ENCODE measurements at places on chromosomes 1 and 21.

DNA sequence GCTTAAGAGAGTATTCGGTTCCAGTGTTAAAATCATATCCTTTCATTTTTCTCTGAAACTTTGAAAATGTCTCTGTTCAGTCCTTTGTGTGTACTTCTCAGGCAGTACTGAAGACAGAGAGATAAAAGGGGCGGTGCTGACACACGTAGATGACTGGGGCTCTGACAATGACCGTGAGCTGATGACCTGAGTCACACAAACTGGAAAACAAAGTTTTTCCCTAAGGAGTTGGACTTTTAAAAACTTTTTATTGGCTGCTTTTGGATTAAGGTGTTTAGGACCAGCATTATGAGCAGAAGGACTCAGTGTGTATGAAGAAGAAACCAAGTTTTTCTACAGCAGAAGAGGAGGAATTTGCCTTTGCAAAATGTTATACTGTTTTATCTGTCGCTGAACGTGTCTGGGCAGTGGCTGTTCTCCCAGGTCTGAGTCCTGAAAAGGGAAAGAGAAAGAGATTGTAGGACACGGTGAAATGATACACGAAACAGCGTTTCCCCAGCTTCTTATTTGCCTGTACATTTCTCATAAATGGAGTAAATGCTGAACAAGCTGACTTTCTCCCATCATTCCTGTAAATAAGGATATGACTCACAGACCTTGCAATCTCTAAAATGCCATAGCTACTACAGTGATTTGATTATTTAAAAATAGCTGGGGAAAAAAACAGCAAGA is 51.5 kb downstream of the MAP3K7CL start:
- DNase-seq = peak; percentile 79

DNA sequence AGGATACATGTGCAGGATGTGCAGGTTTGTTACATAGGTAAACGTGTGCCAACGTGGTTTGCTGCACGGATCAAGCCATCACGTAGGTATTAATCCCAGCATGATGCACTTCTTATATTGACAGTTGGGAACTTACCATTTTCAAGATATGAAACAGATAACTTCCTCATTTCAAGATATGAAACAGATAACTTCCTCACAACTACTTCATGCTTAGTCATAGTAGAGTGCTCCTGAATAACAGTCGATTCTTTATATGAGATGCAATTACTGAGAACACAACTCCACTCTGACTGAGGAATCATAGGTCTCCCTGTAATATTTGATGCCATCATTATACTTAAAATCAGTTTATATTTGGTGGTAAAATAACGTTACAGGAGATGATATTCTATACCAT is 1124.3 kb downstream of the AMY1C start:
- no peak for DNase-seq

DNA sequence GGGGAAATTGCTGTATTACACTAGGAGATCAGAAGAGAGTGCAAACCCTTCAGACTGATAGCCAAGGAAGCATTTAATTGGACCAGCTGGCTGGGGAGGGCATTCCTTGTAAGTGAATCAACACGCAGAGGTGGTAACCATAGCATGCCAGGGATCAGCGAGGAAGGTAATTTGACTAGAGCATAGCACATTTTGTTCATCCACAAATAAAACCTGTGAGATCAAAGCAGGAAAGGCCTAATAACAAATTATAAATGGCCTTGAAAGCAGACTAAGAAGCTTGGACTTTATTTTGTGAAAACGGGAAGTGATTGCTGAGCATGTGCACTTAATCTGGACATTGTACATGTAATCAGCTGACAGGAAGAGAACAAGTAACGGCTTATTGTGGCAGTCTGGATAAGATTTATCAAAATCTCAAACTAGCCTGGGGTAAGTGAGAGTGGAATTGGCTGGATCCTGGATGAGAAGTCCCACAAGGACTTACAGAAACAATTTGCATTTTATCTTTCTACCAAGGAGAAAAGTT is 11.7 kb upstream of the CD55 start:
- DNase-seq = no peak

GRCh38 chr1:25587290-25587689 is 29.3 kb upstream of the MAN1C1 start:
- DNase-seq = no peak

- no peak for DNase-seq
Measured at GRCh38 chr1:63266857-63267256, 55.5 kb upstream of the FOXD3 start.

GRCh38 chr1:183565261-183565660 is 25.0 kb downstream of the NCF2 start:
- no peak for DNase-seq

GRCh38 chr1:202681736-202682420 is 28.4 kb downstream of the SYT2 start:
- no peak for DNase-seq

DNA sequence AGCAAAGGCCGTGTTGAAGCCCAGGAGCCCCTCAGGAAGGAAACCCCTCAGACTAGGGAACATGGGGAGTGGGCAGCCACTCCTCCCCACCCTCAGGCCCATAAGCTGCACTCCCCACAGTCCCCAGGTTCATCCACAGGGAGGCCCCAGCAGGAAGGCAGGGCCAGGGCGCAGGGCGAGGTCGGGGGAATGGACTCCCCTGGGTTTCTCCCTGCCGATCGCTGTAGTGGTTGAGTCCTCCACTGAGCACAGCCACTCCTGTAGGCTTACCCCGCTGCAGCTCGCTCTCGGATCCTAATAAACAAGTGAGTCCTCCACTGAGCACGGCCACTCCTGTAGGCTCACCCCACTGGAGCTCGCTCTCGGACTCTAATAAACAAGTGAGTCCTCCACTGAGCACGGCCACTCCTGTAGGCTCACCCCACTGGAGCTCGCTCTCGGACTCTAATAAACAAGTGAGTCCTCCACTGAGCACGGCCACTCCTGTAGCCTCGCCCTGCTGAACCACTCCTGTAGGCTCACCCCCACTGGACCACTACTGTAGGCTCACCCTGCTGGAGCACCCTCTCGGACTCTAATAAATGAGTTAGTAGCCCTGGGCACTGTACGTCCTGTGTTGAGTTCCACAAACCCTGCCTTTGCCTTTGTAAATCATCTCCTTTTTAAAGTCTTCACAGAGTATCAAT is 16.2 kb upstream of the COL18A1 start:
- DNase-seq = no peak

Data from BJ (cell line).